ENCODE measurements at places on chromosomes 6 and 20. TPM values are rescaled to one million over a fixed set of nuclear protein-coding genes. Genes with fewer than 3 reads are reported as not detected.
A peak's percentile ranks its signal among the peaks of the same experiment; 100 is the strongest.

Gene ULBP2
- total RNA-seq, result 0.62 TPM

Gene SIRPD
- 0.28 TPM for total RNA-seq

Gene BTN1A1
- total RNA-seq, result 0.14 TPM

Gene FYN
- 395 TPM for total RNA-seq

Gene RSPH4A
- 0.23 TPM for total RNA-seq

Gene TXLNB
- 0.18 TPM for total RNA-seq

Gene KHDC1
- 3.3 TPM for total RNA-seq

Gene CEP162
- 7.0 TPM for total RNA-seq

Gene LINC00237
- total RNA-seq, result not detected

Gene ANGPT4
- total RNA-seq, result not detected

Gene GHRH
- not detected for total RNA-seq

DNA sequence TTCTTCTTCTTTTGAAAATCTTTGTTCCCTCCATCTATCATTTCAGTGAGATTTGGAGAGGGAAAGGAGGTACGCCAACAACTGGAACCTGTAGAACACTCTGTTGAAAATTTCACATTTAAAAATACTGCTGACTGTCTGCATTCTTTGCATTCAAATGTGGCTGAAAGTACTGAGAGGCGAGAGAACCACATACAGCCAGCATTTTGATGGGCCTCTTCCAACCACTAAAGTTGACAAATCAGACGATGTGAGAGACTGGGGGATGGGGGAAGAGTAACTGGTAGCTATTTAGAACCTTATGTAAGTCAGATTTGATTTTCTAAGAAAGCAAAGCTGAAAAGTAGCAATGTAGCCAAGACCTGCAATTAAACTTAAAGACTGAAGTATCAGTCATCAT, 77.5 kb downstream of the FKBP5 start:
- DNase-seq, result peak; percentile 29

DNA sequence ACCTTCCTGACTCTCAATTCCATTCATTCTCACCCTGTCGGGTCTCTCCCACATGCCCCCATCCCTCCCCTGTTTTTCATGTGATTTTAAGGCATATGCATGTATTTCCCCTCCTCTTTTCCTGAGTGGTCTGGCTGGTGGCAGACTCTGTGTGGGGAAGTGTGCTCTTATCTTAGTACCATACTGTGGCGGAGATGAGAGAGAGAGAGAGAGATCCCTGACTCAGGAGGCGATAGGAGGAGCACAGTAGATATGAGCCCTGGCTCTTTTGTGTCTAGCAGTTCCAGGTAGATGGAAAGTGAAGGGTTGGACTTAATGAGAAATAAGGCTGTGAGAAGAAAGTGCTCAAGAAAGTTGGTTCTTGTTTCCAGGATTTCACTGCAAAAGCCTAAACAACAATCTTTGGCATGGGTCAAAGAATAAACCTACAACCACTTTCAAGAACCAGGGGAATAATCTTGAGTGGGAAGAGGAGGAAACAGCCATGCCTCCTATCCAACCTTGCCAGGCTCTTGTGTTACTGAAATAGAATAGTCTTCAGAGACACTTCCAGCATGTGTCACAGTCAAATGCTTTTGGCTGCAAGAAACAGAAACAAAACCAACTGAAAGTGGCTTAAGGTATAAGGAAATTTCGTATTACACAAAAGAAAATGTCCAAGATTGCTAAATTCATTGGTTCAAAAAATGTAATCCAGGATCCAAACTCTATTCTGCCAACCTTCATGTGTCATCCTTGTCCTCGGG, 123.8 kb upstream of the MYLIP start:
- DNase-seq, result no peak

- DNase-seq, result no peak
Measured at GRCh38 chr6:5287205-5287965, 26.1 kb downstream of the FARS2 start.

DNA sequence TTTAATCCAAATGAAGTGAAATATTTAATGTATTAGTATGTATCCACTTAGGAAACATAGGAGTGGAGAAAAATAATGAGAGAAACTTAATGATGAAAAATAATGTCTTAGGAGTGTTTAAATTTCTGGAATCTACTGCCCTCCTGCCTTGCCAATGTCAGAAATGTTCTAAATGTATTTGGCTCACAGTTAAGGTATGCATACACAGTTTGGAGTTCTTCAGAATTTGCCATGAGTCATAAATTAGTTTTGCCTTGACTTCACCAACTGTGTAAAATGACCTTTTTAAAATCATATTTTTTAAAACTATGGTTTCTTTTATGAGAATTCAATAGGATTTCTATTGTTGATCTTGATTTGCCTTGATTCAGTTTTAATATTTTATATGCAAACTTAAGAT, 191.7 kb upstream of the HSF2 start:
- no peak for DNase-seq

GRCh38 chr6:107079429-107079828, 35.9 kb downstream of the BEND3 start:
- DNase-seq, result no peak

DNA sequence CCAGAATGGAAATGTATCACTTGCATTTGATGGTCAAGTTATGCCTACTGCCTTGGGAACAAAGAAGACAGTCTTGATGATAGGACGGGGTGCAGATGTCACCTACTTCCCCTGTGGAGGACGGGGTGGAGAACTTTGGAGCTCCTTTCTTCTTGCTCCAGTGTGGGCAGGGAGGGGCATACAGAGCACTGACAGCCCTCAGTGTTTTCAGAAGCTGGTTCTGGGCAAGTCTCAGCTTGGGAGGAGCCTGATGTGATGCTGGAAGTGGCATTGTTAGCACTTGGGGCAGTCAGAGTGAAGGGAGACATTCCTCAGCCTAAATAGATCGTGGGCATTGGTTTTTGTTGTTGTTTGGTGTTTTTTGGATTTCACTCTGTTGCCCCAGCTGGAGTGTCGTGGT, 59.7 kb downstream of the SYNJ2 start:
- no peak for DNase-seq

DNA sequence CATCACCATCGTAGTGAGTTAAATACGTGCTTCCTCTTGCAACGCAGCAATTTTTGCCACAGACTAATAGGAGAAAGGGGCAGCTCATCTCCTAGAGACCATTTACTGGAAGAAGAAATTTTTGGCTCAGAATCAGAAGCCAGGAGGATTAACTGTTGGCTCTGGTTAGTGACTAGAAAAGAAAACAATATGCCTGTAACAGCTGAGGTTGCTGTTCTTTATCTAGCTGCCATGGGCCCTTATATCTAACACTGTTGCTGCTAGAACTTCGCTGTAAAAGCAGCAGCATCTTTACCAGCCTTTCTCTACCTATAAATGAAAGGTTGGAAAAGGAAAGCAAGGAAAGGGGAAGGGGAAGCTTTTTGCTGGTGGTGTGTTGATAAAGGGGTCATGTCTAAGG, 65.9 kb downstream of the FAM135A start:
- DNase-seq, result no peak

DNA sequence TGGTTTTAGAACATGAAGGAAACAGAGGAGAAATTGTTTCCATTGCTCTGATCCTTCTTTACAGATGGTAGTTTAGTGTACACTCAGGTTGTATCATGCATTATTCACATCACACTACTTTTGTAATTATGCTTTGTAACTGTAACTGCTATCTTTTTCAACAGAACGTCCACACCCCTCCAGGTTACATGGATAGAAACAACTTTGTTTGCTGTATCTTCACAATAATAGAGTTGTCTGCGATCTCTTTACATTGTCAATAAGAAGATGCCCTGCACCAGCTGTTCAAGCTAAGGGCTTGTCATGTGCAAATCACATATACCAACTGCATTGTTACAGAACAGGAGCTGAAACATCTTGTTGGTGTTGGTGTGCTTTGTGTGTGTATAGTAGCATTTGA, 67.9 kb upstream of the MAP7 start:
- DNase-seq, result no peak

DNA sequence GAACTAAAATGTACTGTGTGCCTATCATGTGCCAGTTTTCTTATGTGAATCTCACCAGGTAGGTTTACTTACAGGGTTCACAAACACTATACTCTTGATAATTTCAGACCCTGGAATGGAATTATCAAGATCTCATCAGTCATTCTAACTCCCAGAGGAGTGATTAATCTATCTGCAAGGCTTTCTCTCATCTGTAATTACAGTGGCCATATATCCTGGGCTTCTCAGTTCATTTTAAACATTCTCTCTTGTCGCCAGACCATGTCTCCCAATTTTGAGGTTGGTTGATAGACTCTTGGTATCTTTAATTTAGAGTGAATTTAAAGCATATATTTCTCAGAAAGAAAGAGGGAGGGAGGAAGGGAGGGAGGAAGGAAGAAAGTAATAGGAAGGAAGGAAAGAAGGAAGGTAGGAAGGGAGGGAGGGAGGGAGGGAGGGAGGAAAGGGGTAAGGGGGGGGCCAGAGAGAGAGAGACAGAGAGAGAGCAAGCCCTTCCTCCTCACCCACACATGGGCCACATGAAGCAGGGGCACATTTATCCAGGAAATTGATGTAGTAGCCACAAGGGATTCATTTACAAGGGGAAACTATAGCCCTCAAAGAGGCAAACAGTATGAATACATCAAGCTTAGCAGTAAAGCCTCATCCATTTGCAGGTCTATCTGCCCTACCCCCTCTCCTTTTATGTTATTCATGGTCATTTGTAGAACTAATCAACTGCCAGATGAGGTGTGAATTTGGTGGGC, 25.8 kb upstream of the NRSN1 start:
- no peak for DNase-seq

DNA sequence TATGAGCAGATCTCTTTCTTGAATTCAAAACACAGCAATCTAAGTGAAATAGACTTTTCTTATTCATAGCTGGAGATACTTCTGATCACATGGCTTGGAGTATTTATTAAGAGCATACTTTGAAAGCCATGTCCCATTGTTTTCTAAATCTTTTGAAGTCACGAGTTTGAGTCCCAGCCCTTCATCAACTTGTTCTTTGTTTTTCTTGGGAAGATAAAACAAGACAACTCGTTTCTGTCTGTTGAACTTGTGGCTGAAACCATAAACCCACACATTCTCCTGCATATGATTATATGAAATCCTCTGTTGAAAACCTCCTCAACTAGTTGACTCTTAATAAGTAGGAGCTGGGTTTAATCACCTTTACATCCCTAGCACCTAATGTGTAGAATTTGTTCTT, 3.3 kb downstream of the RNF144B start:
- no peak for DNase-seq

DNA sequence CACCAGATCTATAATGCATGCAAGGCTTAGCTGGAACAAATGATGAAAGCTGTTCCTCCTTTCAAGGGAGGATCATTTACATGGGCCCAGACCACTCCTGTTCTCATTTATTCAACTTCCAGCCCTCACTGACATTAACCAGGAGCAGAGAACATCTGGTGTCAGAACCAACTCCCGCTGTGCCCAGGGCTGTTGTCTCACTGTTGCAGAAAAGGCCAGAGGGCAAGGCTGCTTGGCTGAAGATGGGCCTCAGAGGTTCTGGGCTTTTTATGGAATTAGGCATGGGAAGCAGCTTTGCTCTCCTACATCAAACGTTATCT, 164.2 kb downstream of the GMPR start:
- no peak for DNase-seq

DNA sequence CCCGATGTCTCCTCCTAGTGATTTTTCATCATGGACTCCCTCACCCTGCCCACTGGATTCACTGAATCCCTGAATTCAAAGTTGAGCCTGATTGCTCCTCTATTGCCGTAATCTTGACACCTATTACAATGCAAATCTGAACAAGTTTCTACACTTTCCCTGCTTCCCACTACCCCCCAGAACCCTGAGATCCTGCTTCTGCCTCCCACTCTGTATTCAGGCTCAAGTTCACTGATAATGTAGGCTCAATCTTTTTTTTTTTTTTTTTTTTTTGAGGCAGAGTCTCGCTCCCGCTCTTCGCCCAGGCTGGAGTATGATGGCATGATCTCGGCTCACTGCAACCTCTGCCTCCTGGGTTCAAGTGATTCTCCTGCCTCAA, 3.6 kb upstream of the DCBLD1 start:
- DNase-seq, result no peak

DNA sequence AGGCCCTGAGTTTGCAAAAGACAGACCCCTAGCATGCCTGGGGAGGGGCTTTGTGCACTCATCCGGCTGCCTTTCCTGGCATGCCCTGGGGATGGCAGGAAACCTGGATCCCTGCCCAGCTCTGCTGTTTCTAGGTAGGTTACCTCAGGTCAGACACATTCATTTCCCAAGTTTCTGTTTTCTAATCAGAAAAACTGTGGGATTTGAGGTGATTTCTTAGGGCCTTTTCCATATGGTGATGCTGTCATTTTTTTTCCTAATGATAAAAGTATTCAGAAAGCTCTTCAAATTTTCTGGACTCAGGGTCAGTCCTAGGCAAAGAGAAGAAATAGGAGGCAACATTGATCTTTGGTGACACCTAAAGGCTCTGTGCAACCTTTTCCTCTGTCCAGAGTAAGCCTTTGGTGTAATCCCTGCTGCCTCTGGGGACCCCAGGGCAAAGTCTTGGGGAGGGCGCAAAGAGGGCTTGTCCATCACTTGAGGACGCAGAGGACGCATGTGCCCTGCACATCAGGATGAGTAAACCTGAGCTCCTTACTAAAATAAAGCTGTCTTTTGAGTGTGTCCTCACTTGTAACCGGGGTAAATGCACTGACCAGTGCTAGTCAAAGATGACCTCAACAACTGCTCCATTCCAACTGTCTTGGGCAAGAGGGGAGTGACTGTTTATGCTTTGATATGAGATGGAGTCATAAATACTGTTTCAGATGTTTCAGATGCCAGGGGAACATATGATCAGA, 13.5 kb upstream of the TRAM2 start:
- DNase-seq, result no peak

All from activated naive CD8-positive, alpha-beta T cell treated with anti-CD3 and anti-CD28 coated beads for 36 hours (primary cell).